NB4 (cell line): ENCODE measurements at places on chromosomes 3 and 15.

DNA sequence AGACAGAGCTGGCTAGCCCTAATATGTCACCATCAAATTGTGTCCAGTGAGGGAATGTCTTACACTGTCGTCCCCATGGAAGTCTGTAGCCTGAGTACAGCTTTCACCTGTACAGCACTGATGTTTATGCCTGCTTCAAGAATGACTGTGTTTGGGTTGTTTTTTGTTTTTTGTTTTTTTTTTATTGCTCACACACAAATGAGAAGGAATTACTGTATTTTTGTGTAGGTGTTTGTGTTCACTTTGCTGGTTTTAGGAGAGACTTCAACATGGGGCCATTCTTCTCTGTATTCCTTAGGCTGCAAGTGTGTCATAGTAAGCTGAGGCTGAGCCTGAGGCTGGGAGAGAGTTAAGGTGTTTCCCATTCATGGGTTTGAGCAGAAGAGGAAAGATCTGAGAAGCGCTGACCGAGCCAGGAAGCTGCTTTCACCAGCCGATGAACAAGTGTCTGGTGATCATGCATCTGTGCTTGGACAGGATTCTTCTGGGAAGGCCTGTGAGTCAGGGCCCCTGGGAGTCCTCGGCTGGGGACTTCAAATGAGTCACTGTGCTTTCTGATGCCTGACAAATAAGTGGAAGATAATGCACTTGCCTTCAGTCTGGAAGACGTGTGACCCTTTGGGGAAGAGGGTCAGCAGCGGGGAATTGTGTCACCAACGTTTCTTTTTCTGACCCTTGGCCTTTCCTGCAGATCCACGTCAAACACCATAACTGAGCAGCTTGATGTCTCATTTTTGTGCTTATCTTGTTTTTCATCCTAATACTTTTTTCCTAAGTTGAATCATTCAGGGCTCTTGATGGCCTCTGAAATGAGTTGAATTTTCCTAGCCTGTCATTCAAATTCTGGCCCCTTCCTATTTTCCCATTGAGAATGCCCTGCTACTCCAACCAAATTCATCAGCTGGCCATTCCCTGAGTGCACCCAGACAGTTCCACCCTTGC is 36.7 kb upstream of the ZBTB38 start:
- peak; percentile 93 for DNase-seq

- DNase-seq: peak; percentile 44
These were observed 1.0 kb upstream of the IGF2BP2 start for GRCh38 chr3:185825639-185826481.

- peak; percentile 21 for DNase-seq
These were observed 64.0 kb upstream of the CDAN1 start for GRCh38 chr15:42800731-42801474.

GRCh38 chr15:95215017-95215416 is 983.7 kb downstream of the MCTP2 start:
- DNase-seq: no peak

DNA sequence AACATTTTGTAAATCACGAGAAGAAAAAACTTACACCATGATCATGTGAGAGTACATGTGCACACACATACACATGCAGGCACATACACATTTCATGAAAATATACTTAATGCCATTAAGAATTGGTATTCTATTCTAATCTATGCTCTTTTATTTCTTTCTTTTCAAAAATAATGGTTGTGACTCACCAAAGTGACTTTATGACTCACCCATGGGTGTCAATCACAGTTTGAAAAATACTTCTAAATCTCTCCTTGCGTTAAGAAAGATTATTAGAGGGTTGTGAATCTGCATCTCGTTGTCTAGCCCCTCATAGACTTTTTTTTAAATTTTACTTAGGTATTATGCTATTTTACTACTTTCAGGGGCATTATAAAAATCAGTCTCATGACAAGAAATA is 254.2 kb downstream of the TUSC7 start:
- no peak for DNase-seq

GRCh38 chr3:99858469-99858868 is 40.8 kb downstream of the CMSS1 start:
- DNase-seq: no peak

DNA sequence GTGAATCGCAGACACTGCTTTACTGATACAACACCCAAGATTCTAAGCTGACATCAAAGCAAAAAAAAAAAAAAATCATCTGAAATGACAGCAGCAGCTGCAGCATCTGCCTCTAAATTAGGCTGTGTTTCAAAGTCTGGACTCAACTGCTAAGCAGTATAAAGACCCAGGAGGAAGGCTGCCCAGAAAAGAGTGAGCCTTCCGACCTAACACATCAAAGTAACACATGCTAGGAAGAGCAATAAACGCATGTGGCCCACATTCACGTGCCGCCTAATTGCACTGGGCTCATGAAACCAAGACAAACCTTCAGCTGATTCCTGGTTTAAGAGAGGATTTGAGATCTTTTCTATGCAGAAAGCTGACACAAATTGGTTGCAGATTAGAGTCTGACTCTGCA is 317.1 kb downstream of the ZIC4 start:
- no peak for DNase-seq
